Peyer's patch (tissue), 4 donors: ENCODE measurements at places on chromosomes 12 and 14.

DNA sequence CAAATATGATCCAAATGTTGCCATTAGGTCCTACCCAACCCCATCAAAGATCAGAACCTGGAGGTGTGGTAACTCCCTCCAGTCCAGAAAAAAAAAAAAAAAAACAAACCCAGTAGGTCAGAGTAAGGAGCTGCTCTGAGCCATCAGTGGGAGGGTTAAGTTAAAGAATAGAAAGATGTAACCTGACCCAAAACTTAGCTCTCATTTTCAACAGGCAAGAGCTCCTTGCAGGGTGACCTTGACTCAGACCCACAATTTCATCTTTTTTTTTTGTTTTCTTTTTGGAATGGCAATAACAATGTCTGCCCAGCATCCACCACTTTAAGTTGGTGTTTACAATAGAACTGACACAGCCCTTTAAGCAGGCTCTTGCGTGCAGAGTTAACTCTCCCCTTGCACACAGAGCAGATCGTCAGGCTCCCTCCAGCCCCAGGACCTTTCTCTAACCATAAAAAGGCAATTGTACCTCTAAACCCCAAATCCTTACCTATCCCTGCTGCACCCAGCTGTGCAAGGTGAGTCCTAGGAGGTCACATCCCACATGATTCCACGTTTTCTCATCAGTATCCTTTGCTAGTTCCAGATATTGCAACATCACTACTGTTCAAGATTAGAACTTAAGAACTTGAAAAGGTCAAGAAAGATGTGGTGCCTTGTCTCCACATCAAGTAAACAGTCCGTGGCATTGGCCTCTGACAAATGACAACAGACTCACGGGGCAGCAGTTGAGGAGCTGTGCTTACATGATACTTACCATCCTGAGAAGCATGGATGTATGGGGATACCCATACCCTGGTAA is 178.6 kb upstream of the EEA1 start:
- no peak for DNase-seq

DNA sequence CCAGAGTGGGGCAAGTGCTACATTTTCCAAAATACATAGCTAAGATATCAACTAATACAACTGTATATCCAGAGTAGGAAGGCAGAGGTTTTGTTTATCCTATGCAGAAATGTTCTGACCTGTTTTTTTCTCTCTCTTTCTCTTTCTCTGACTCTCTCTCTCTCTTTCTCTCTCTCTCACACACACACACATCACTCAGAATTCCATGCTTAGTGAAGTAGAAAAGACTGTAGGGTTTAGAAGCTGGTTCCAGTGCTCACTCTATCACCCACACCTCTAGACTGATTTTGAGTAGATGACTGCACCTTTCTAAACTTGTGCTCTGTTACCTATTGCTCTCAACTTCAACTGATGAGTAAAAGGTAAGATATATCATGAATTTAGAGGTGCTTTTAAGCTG is 356.7 kb downstream of the LRIG3 start:
- no peak for DNase-seq

- no peak for DNase-seq
Observed at GRCh38 chr14:50622978-50623377, 45.1 kb downstream of the SAV1 start.

- DNase-seq, result no peak
Observed at GRCh38 chr12:19332196-19332595, 107.1 kb upstream of the AEBP2 start.

DNA sequence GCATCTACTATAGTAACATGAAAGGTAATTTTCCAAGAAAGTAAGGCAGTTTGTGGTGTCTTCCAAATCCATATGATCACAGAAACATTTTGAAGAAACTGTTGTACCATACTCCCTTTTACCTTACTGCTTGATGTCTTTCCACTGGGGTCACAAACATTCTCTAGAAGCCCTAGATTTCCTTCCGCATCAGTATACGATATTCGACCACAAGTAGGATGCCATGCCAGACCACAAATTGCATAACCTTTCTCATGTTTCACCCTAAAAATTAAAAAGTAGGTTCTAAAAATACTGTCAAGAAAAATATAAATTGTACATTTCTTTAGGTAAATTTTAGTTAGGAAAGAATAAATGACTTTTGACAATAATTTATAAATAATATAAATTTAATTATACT is 26.5 kb downstream of the WDHD1 start:
- no peak for DNase-seq

GRCh38 chr14:100503251-100503650 is 84.0 kb downstream of the BEGAIN start:
- no peak for DNase-seq

DNA sequence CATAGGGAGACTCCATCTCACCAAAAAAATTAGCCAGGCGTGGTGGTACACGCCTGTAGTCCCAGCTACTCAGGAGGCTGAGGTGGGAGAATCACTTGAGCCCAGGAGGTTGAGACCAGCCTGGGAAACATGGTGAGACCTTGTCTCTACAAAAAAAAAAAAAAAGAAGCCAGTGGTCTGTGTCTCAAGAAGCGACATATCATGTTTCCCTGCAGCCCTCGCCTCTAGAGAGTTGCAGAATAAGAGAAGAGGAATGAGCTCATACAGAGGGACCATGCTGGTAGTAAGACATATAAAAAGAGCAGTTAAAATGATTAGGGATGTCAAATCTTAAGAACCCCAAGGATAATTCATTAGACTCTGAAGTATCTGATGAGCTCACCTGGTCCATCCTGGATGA is 39.4 kb upstream of the BICDL1 start:
- no peak for DNase-seq
